ENCODE measurements at places on chromosomes 5 and 9.

- no peak for DNase-seq
These were observed 753.2 kb upstream of the DMAC1 start for GRCh38 chr9:8552732-8553131.

DNA sequence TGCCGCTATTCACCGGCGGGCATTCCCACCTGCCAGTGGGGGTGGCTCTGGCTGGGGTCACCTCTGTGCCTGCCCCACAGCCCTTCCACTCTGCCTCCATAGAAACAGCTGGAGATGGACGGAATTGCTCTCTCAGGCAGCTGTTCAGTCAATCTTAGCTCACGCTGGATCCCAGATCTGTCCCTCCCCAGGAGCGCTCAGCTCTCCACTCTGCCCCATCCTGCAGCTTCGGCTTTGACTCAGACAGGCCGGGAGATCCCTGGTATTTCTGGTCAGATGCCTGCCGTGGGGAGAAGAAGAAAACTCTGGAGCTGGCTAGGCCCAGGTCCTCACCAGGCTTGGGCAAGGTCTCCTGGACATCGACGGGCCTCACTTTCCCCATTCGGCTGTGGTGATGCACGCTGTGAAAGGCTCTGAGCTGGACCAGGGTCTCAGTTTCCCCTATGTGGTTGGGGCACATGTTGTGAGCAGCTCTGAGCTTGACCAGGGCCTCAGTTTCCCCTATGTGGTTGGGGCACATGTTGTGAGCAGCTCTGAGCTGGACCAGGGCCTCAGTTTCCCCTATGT is 7.6 kb upstream of the SLC9A3 start:
- DNase-seq: no peak

DNA sequence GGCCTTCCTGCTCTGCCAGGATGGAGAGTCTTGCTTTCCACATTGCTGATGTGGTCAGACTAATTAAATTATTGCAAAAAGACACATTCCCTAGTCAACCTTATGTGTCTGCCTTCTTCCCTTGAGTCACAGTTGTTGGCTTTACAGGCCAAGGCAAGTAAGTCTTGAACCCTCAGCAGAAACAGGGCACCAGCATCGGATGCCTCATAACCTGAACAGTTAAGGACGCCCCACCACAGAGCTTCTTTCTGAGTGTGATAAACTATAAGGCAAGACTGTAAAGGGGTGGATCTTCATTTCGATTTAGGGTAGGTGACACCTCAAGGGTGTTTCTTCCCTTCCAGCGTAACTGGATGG is 670 bp upstream of the KIF2A start:
- no peak for DNase-seq

DNA sequence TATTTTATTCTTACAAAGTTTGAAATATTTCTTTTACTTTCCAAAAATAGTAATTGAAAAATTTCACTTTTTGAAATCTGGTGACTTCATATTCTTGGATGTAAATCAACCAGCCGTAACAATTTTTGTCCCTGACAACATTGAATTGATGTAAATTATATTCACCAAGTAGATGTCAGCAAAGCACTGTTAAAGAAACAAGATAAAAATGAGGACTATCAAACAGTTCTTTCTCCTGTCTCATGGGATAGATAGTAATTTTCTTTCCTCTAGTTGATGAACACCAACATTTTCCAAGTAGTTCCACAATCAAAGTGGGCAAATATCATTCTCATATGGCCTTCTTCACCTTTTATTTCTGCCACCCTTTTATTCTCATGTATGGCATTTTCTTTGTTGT is 1461.9 kb downstream of the MAT2B start:
- no peak for DNase-seq

- no peak for DNase-seq
These were observed 17.7 kb downstream of the SLC25A48 start for GRCh38 chr5:135851915-135852845.

Data from fibroblast of upper back skin (primary cell).